ENCODE measurements at places on chromosomes 5 and 9. TPM values are rescaled to one million over a fixed set of nuclear protein-coding genes. Genes with fewer than 3 reads are reported as not detected.

DNA sequence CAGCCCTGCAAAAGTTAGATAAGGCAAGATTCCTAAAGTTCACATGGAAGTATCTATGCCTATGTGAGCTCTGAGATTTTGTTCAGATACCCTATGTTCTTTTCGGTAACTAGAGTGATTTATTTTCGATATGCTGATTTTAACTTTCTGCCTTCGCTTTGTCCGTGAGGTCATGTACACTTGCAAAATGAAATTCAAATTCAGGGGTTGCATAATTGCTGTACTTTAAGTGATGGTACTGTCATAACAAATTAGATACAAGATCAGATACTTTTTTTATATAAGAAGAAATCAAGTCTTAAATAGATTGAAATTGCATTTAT, 350 bp upstream of the ECPAS start:
- peak overlapping the region; percentile 67 for H3K4me3 ChIP-seq
- H3K27ac ChIP-seq: peak overlapping the region; percentile 81
- no peaks in the 10 kb centered on the region for H3K27me3 ChIP-seq
- no peak for DNase-seq

DNA sequence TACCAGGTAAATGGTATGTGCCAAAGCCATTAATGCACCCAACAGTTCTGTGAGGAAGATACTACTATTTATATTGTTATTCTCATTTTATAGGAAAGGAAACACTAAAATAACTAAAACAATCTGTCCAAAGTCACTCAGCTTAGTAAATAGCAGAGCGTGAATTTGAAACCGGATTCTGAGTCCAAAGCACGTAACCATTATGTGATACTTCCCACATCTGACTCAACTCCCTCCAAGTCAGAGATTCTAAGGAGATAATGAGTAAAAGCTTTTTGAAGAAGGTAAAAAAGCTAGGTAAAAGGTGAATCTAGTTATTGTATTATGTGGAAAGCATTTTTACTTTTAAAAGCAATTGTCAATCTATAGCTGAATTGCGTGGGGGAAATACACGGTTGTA, 208.9 kb downstream of the PBX3 start:
- peaks cover 4% of the 10 kb centered on the region for H3K4me1 ChIP-seq
- no peak overlapping the region for H3K27ac ChIP-seq
- H3K36me3 ChIP-seq: no peaks in the 10 kb centered on the region
- H3K27me3 ChIP-seq: no peaks in the 10 kb centered on the region

- no peak overlapping the region for H3K4me3 ChIP-seq
- H3K36me3 ChIP-seq: no peaks in the 10 kb centered on the region
- DNase-seq: no peak
- no peaks in the 10 kb centered on the region for H3K27me3 ChIP-seq
- H3K27ac ChIP-seq: no peak overlapping the region
Observed at GRCh38 chr5:159340511-159340910, 10.2 kb upstream of the IL12B start.

- no peaks in the 10 kb centered on the region for H3K27me3 ChIP-seq
- no peak overlapping the region for H3K4me3 ChIP-seq
- H3K4me1 ChIP-seq: peaks cover 6% of the 10 kb centered on the region
- no peak overlapping the region for H3K27ac ChIP-seq
Observed at GRCh38 chr5:30405821-30406220, 787.7 kb upstream of the CDH6 start.

DNA sequence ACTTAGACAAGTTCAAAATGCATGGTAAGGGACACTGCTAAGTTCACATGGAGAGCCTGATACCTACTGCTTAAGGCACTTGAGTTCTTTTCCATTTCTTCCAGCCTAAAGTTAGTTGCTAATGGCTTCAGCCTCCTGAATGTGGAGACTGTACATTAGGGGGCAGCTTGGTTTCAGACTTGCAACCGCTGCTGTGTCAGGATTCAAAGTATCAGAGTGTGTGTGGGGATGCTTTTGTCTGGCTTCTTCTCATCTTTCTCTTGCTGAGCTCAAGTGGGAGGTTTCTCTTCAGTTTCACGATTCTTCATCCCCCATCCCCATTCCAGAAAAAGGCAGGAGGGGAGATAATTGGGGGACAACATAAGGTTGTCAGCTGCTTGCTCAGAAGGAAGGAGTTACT, 49.4 kb downstream of the ATP10B start:
- DNase-seq: no peak
- no peaks in the 10 kb centered on the region for H3K27me3 ChIP-seq
- no peak overlapping the region for H3K4me3 ChIP-seq
- H3K4me1 ChIP-seq: no peaks in the 10 kb centered on the region
- H3K36me3 ChIP-seq: no peaks in the 10 kb centered on the region
- no peak overlapping the region for H3K27ac ChIP-seq

GRCh38 chr9:120257483-120257882, 322.5 kb downstream of the CDK5RAP2 start:
- no peaks in the 10 kb centered on the region for H3K36me3 ChIP-seq
- H3K27me3 ChIP-seq: no peaks in the 10 kb centered on the region
- H3K27ac ChIP-seq: no peak overlapping the region
- H3K4me3 ChIP-seq: no peak overlapping the region
- peak; percentile 11 for DNase-seq
- H3K4me1 ChIP-seq: no peaks in the 10 kb centered on the region

DNA sequence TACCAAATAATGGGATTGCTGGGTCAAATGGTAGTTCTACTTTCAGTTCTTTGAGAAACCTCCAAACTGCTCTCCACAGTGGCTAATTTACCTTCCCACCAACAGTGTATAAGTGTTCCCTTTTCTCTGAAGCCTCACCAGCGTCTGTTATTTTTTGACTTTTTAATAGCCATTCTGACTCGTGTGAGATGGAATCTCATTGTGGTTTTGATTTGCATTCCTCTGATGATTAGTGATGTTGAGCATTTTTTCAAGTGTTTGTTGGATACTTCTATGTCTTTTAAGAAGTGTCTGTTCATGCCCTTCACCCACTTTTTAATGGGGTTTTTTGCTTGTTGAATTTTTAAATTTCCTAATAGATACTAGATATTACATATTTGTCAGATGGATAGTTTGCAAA, 28.4 kb upstream of the SUSD1 start:
- peak; percentile 73 for DNase-seq
- H3K27me3 ChIP-seq: no peaks in the 10 kb centered on the region
- no peak overlapping the region for H3K4me3 ChIP-seq
- H3K27ac ChIP-seq: peak overlapping the region; percentile 54
- H3K4me1 ChIP-seq: peaks cover 12% of the 10 kb centered on the region
- peaks cover 4% of the 10 kb centered on the region for H3K36me3 ChIP-seq

DNA sequence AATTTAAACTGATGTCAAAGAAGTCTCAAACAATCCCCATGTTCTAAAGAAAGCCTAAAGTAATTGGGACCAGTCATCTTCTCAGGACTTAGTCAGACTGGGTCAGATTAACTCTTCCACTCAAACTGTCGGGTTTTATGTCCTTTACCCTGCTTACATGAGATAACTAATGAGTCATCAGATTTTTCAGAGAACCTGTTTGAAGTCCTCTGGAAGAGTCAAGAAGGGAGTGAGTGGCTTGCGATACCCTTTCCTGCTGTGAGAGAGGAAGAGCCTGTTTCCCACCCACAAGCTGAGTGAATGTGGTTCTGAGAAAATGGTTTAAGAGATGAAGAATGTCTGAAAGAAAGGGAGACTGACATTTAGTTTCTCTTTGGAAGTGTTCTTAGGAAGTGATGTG, 1866.7 kb upstream of the C9orf72 start:
- H3K27me3 ChIP-seq: no peaks in the 10 kb centered on the region
- H3K36me3 ChIP-seq: no peaks in the 10 kb centered on the region
- no peaks in the 10 kb centered on the region for H3K4me1 ChIP-seq
- no peak overlapping the region for H3K4me3 ChIP-seq

- no peak for DNase-seq
- H3K27me3 ChIP-seq: no peaks in the 10 kb centered on the region
- no peak overlapping the region for H3K4me3 ChIP-seq
- H3K27ac ChIP-seq: no peak overlapping the region
- H3K36me3 ChIP-seq: no peaks in the 10 kb centered on the region
Observed at GRCh38 chr5:65916636-65917035, 9.7 kb upstream of the ERBIN start.

- no peak for DNase-seq
- H3K36me3 ChIP-seq: peaks cover 23% of the 10 kb centered on the region
- peak overlapping the region; percentile 90 for H3K27ac ChIP-seq
- peak overlapping the region; percentile 99 for H3K4me3 ChIP-seq
- H3K27me3 ChIP-seq: no peaks in the 10 kb centered on the region
- peaks cover 12% of the 10 kb centered on the region for H3K4me1 ChIP-seq
Observed at GRCh38 chr5:138177941-138178515, 402 bp downstream of the BRD8 start.

GRCh38 chr5:89930591-89931392, 478.8 kb downstream of the CETN3 start:
- no peak overlapping the region for H3K4me3 ChIP-seq
- H3K4me1 ChIP-seq: peaks cover 6% of the 10 kb centered on the region
- peak; percentile 74 for DNase-seq
- peak overlapping the region; percentile 71 for H3K27ac ChIP-seq
- H3K27me3 ChIP-seq: no peaks in the 10 kb centered on the region
- H3K36me3 ChIP-seq: no peaks in the 10 kb centered on the region

- H3K4me1 ChIP-seq: peaks cover 8% of the 10 kb centered on the region
- no peak overlapping the region for H3K4me3 ChIP-seq
Observed at GRCh38 chr5:135890867-135891266, 4.8 kb downstream of the IL9 start.

GRCh38 chr9:7363777-7364477, 435.7 kb downstream of the DMAC1 start:
- no peaks in the 10 kb centered on the region for H3K27me3 ChIP-seq
- DNase-seq: no peak
- no peak overlapping the region for H3K4me3 ChIP-seq
- no peak overlapping the region for H3K27ac ChIP-seq

DNA sequence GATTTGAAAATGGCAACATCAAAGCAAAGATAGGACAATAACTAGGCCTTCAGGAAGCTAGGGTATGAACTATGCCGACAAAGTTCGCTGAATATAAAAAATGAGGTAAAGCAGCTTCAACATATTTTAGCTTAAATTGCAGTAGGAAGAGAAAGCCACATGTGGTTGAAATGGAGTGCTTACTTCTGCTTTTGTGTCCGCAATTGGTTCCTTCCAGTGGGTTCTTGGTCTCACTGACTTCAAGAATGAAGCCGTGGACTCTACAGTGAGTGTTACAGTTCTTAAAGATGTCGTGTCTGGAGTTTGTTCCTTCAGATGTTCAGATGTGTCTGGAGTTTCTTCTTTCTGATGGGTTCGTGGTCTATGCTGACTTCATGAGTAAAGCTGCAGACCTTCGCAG, 95.2 kb downstream of the APTX start:
- H3K27ac ChIP-seq: no peak overlapping the region
- H3K4me3 ChIP-seq: no peak overlapping the region
- no peaks in the 10 kb centered on the region for H3K27me3 ChIP-seq

GRCh38 chr9:73575101-73576060, 423.7 kb downstream of the ANXA1 start:
- H3K27ac ChIP-seq: no peak overlapping the region
- no peak for DNase-seq
- no peak overlapping the region for H3K4me3 ChIP-seq
- H3K4me1 ChIP-seq: no peaks in the 10 kb centered on the region

- no peaks in the 10 kb centered on the region for H3K36me3 ChIP-seq
- peaks cover 12% of the 10 kb centered on the region for H3K4me1 ChIP-seq
- no peak overlapping the region for H3K27ac ChIP-seq
Observed at GRCh38 chr9:131837316-131837715, 97.4 kb upstream of the RAPGEF1 start.

- DNase-seq: peak; percentile 77
- H3K27me3 ChIP-seq: no peaks in the 10 kb centered on the region
- peaks cover 11% of the 10 kb centered on the region for H3K4me1 ChIP-seq
- H3K4me3 ChIP-seq: no peak overlapping the region
Observed at GRCh38 chr9:96491079-96491879, 41.3 kb downstream of the HABP4 start.

GRCh38 chr5:143562935-143563334, 159.4 kb upstream of the NR3C1 start:
- no peaks in the 10 kb centered on the region for H3K36me3 ChIP-seq
- DNase-seq: peak; percentile 93
- H3K27ac ChIP-seq: peak overlapping the region; percentile 51
- H3K27me3 ChIP-seq: no peaks in the 10 kb centered on the region
- H3K4me1 ChIP-seq: peaks cover 9% of the 10 kb centered on the region

GRCh38 chr5:8376478-8376877, 507.5 kb downstream of the MTRR start:
- H3K4me1 ChIP-seq: no peaks in the 10 kb centered on the region
- no peak for DNase-seq
- H3K4me3 ChIP-seq: no peak overlapping the region
- H3K36me3 ChIP-seq: no peaks in the 10 kb centered on the region
- H3K27me3 ChIP-seq: no peaks in the 10 kb centered on the region
- no peak overlapping the region for H3K27ac ChIP-seq

The PITX1 gene
- total RNA-seq: not detected

The OBP2B gene
- not detected for total RNA-seq

The HTR1A gene
- not detected for total RNA-seq

The C5orf24 gene
- total RNA-seq: 96.9 TPM

The HK3 gene
- 0.14 TPM for total RNA-seq

The HMGCS1 gene
- total RNA-seq: 146 TPM

The SH2D3C gene
- total RNA-seq: 5.8 TPM

The SOHLH1 gene
- not detected for total RNA-seq

The MAMDC2 gene
- 135 TPM for total RNA-seq

The LCN6 gene
- total RNA-seq: not detected

The PCDHGA8 gene
- total RNA-seq: 1.2 TPM

Data from astrocyte (in vitro differentiated cells and primary cell).